Prostate gland (tissue), 2 donors: ENCODE measurements at places on chromosomes 1 and 21.

DNA sequence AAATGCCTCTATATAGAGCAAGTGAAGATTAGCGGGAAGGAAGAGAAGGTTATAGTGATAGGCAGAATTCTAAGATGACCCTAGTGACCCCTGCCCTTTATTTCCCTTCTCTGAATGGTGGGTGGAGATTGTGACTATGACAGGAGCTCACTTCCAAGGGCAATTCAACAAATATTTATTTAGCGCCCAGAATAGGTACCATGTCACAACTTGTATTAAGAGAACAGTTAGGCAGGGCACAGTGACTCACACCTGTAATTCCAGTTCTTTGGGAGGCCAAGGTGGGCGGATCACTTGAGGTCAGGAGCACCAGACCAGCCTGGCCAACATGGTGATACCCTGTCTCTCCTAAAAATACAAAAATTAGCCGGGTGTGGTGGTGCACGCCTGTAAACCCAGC, 236.0 kb upstream of the POGK start:
- DNase-seq = no peak

DNA sequence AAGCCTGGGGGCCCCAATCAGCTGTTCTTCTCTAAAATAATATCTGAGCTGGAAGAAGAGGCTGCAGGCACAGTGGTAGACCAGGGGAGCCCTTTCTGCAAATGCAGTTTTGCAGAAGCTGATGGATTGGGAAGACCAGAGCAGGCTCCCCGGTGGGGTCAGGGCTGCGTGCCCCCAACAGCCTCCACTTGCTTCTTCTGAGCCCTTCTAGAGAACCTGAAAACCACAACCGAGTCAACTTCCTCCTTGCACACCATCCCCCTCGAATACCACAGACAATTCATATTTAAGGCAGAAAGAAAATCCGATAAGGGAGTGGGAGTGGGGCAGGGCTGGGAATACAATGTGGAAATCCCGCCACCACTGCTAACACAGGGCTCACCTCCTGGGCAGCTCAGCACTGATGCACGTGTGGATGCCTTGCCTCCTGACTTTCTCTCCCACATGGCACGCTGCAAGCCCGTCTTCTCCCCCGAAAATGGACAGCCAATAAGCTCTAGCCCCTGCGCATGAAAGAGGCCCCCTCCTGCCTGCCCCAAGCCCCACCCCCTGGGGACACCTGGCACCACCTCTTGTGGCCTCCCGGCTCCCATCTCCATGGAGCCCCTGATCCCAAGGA, 25.4 kb upstream of the ALDH4A1 start:
- DNase-seq = no peak

DNA sequence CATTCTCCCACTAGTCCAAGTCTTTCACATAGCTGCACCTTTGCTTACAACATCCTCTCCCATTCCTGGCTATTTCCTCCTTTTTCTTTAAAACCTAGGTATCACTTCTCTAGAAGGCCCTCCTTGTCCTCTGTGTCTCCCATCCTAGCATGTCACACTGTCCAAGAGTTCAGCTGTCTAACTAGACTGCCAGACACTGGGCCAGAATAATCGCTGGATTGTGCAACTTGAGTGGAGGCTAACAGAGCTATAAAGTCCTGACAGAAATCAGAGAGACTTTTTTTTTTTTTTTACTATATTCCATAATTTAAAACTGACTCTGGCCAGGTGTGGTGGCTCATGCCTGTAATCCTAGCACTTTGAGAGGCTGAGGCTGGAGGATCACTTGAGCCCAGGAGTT, 4.2 kb upstream of the ANGPTL7 start:
- no peak for DNase-seq

GRCh38 chr1:180975551-180975950, 47.1 kb downstream of the STX6 start:
- DNase-seq = no peak

DNA sequence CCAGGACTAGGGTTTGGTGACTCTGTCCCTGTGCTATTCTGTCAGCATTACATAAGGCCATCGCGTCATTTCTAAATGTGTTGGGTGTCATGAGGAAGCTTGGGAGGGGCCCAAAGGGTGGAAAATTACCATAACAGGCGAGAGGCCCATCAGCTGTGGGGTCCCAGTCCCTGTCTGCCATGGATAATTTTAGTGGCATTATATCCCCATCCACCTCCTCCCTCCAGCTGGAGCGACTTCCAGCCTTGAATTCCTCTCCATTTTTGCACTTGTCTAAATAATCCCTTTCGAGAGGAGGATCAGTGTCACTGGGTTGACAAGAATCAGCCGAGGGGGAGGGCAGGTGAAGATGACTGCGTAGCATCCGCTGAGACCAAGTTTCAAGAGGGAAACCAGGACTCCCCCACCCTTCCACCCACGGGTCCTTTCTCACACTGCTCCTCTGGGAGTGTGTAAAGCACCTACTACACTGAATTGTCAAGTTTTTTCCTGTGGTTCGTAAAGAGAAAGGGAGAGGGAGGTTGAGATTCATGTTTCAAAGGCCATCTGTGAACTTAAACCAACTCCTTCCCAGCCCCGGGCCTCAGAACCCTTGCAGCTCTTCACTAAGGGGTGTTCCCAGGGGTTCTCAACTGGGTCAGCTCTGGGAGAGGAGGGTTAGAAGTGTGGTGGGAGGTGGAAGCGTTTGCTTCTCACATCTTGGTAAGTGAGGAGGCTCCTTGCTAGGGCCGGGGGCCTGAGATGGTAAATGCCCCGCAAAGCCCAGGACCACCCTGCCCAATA, 29.2 kb downstream of the VASH2 start:
- DNase-seq = no peak

DNA sequence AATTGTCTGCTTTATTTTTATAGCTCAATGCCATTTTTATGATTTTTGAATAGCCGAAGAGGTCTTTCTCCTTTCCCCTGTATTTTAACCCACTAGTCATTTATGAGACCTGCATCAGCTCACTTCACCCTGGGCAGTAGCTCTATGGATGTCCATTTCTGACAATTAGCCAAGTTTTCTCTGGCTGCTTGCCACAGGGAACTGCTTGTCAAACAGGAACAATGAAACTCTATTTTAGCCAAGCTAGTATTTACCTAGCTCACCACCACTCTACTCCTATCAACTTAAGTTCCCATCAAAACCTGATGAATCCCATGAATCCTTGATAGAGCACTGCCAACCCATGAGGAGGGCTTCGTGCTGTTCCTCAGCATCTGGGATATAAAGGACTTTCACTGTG, 406.7 kb downstream of the RWDD3 start:
- peak; percentile 57 for DNase-seq

DNA sequence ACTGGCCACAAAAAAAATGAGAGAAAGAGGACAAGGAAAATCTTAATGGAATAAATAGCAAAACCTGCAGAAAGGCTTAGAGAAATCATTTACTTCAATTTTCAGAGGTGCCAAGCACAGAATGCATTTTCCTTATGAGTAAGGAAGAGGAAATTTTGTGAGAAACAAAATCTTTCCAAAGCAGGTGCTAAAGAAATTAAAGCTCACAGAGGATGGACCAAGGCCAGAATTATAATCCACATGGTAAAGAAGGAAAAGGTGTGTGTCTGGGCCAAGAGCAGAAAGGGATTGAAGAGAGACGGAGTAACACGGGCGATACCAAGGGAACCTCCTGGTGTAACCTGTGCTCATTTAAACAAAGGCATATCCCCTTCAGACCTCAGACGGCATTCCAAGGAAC, 340.0 kb upstream of the NFIA start:
- DNase-seq = no peak

DNA sequence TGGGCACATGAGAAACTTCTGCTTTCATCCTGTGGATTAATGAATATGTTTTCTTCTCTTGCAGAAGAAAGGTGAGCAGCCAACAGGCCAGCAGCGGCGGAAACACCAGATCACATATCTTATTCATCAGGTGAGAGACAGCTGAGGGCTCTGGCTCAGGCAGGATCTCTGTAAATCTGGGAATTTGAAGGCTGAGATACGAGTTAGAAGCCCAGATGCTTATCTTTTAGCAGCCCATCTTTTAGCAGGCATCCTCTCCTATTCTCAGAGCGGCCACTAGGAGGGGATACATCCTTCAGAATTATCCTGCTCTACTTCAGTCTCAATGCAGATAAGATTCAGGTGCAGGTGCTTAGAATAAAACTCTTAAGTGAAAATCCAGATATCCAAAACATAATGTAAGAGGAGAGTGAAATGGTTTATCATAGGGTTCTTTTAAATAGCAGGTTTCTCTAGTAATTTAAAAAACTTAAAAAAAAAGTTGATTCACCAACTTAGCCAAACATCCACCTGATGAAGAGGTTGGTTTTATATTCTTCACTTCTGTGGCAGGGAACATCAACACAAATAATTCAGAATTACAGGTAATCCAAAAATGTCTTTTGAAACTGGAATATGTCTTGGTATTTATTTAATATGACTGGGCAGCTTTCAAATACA, 19.3 kb downstream of the SH2D2A start:
- peak; percentile 38 for DNase-seq

GRCh38 chr1:77796695-77797405, 17.4 kb downstream of the MIGA1 start:
- DNase-seq = peak; percentile 11

DNA sequence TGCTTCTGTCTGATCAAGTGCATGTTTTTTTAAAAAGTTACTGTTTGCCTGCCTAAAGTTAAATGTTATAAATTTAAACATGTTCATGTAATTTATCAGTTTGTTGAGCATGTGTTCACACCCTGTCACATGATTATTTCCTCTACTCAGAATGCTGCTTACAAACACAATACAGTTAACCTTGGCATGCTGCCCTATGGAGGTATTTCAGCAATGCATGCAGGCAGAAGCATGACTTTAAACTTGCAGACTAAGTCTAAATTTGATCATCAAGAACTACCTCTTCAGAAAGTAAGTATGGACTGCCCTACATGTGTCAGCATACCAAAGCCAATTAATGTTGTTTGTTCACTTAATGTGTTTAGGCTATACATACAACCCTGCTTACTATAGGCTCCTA, 161.6 kb downstream of the LRRC40 start:
- no peak for DNase-seq

DNA sequence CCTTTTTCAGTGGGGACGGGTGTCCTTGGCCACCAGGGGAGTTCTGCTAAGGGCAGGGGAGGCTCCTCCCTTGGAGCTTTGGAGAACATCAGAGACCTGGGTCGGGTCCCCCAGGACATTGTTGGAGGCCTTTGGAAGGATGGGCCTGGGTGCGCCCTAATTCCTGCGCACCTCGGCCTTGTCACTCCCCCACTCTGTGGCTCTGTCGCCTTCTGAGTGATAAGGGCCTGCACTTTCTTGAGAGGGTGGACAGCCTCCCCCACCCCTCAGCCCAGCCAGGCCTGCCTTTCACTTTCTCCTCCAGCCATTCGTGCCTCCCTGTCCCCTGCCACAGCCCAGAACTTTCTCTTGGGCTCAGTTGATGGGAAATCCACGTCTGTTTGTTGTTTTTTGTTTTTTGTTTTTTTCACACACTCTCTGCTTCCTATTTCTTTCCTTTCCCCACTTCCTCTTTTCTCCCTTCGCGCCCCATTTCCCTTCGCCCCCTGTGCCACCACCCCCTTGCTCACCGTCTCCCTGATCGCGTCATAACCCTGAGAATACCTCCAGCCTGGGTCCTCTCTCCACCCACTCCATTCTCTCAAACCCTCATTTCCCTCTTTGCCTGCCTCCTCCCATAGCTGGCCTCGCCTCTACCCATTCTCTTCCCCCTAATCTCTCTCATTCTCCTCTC, 85.6 kb downstream of the PAX7 start:
- no peak for DNase-seq

DNA sequence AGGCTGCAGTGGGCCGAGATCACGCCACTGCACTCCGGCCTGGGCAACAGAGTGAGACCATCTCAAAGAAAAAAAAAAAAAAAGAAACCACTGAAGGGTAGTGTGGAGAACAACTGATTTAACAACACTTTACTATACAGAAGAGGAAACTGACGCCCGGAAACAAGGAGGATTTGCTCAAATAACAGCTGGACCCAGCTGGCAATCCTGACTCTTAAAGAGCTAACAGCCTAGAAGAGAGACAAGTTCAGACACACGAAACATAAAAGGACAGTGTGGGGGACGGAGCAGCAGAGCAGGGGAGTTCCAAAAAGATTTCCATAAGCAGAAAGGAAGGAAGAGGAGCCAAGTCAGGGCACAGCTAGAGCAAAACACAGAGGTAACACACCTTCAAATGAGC, 4.4 kb downstream of the ECHDC2 start:
- DNase-seq = no peak
